ENCODE measurements at places on chromosomes 7 and 10. TPM values are rescaled to one million over a fixed set of nuclear protein-coding genes. Genes with fewer than 3 reads are reported as not detected.

GRCh38 chr7:149199234-149199995 lies 4.1 kb downstream of the ZNF282 start:
- no peak for DNase-seq
- no peak overlapping the region for H3K4me3 ChIP-seq
- H3K4me1 ChIP-seq: peaks cover 9% of the 10 kb centered on the region
- H3K27ac ChIP-seq: no peak overlapping the region

NEURL1 gene
- 0.10 TPM for total RNA-seq

- H3K27ac ChIP-seq: peak overlapping the region; percentile 36
- H3K4me1 ChIP-seq: peaks cover 34% of the 10 kb centered on the region
- 0 out of 2 replicates have a peak, but pooled peaks cover under 1% of the 10 kb centered on the region for H3K36me3 ChIP-seq
Observed at GRCh38 chr10:73920089-73920488, 9.2 kb downstream of the PLAU start.

DNA sequence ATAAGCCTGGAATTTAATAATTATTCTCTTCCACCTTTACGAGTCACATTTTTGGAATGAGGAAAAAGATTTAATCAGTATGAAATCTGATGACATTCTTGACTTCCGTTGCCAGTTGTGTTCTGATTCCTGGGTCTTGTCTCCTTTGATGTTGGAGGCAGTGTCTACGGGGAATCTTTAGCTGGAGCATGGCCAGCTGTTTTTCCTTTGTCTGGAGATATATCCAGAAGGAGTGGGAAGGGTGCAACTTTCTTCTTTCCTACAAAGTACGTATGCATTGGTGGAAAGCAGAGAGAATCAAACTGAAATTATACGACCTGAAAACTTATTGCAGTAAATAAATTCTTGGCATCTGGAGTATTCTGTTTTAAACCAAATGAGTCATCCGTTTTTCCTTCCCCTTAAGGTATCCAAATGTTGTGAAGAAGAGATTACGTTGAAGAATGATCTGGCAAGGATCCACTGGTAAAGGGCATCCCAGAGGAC lies 6.9 kb upstream of the GNG11 start:
- no peak for DNase-seq
- H3K27ac ChIP-seq: no peak overlapping the region
- H3K36me3 ChIP-seq: no peaks in the 10 kb centered on the region
- no peaks in the 10 kb centered on the region for H3K27me3 ChIP-seq
- H3K4me1 ChIP-seq: no peaks in the 10 kb centered on the region

DNA sequence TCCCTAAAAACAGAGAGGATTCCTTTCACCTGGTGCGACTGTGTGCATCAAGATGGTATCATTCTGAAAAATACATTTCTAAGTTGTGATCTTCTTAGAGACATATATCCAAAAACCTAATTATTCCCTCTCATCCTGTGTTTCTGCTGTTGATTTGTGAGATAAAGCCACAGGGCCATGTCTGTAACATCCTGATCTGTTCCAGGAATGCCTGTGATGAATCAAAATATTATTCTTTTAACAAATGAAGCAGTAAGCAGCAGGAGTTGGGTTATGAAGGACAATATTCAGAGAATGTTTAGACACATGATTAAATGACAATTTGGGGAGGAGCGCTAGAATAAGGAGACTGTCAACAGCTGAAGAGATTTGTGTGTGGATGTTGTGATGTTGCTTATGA lies 731.4 kb downstream of the KCNMA1 start:
- no peaks in the 10 kb centered on the region for H3K36me3 ChIP-seq
- DNase-seq: no peak
- no peak overlapping the region for H3K27ac ChIP-seq
- no peak overlapping the region for H3K4me3 ChIP-seq

GRCh38 chr7:151404216-151405011 lies 5.4 kb downstream of the WDR86 start:
- DNase-seq: no peak
- 0 out of 2 replicates have a peak overlapping the region, but pooled peaks have one; percentile 23 for H3K27ac ChIP-seq
- peaks cover 12% of the 10 kb centered on the region for H3K4me1 ChIP-seq
- no peak overlapping the region for H3K4me3 ChIP-seq
- no peaks in the 10 kb centered on the region for H3K27me3 ChIP-seq
- H3K36me3 ChIP-seq: no peaks in the 10 kb centered on the region

DNA sequence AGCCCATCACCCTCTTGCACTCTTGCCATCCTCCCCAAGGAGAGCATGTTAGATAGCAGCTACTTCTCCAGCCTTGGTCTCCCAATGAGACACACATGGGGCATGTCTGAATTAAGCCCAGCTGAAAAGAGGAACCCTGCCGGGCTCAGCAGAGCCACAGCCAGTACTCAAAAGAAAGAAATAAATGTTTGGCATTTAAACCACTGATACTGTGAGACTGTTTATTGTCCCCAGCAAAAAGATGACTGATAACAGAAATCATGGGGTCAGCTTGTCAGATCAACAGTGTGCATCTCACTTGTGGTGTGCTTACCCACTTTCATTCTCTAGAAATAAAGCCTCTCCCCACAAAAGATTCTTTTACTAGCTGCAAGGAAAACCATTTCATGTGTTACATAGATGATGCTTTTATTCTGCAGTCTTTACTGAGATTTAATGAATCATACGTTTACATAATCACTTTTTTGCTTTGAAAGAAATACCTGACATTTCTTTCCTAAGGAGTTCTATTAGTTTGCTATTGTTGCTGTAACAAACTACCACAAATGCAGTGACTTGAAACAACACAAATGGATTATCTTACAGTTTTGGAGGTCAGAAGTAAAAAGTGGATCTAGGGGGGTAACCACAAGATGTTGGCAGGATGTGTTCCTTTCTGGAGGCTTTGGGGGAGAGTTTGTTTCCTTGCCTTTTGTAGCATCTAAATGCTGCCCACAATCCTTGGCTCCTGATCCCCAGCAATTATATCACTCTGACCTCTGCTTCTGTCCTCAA lies 20.9 kb downstream of the ANKRD7 start:
- no peaks in the 10 kb centered on the region for H3K36me3 ChIP-seq
- H3K4me1 ChIP-seq: no peaks in the 10 kb centered on the region
- no peak overlapping the region for H3K4me3 ChIP-seq

ADAP1 gene
- total RNA-seq: 3.1 TPM

PANK1 gene
- total RNA-seq: 11.0 TPM

Data from Panc1 (cell line).